ENCODE measurements at places on chromosomes 12 and 14. TPM values are rescaled to one million over a fixed set of nuclear protein-coding genes. Genes with fewer than 3 reads are reported as not detected.

DNA sequence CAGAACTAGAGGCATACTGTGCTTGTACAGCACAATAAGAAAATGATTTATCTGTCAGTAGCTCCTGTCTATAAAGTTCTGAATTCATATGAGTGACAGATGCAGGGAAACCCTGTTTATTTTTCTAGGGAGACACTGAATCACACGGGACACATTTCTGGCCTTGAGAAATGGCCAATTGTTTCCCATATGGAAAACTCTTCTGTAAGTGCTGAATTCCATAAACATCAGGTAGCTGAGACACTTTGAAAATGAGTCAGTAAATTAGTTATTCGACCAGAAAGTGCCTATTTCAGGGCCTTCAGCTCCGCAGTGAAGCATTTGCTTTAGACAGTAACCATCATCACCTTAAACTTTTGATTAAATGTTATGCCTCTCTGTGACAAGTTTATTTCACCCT, 184.4 kb downstream of the TMEM132D start:
- no peak for DNase-seq

DNA sequence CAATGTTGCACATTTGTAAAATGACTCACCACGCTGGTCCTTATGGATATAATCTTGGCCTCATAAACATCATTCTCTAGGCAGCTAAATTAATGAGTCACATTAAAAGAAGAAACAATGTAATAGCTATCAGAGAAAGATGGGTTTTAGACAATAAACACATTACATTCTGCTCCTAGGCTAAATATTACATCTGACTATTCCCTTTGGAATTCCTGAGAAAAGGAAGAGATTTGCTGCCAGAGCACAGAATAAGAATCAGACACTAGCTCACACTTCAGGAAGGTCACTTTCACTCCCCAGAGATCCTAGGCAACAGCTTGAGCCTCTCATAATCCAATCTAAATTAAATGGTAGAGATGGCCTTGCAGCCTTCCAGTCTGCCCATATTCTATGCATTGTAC, 218.2 kb downstream of the PTPRO start:
- peak; percentile 41 for DNase-seq

- no peak for DNase-seq
Observed at GRCh38 chr12:29794862-29795261, 11.1 kb upstream of the TMTC1 start.

GRCh38 chr12:84862186-84862585, 50.4 kb downstream of the SLC6A15 start:
- no peak for DNase-seq

GRCh38 chr12:122855071-122855829, 20.0 kb downstream of the HIP1R start:
- DNase-seq: no peak

- DNase-seq: peak; percentile 88
Observed at GRCh38 chr14:71739273-71739990, 192.8 kb upstream of the RGS6 start.

RNASE7 gene
- total RNA-seq: 12.1 TPM

GRCh38 chr12:52311285-52311648, 9.9 kb downstream of the KRT83 start:
- DNase-seq: no peak

DNA sequence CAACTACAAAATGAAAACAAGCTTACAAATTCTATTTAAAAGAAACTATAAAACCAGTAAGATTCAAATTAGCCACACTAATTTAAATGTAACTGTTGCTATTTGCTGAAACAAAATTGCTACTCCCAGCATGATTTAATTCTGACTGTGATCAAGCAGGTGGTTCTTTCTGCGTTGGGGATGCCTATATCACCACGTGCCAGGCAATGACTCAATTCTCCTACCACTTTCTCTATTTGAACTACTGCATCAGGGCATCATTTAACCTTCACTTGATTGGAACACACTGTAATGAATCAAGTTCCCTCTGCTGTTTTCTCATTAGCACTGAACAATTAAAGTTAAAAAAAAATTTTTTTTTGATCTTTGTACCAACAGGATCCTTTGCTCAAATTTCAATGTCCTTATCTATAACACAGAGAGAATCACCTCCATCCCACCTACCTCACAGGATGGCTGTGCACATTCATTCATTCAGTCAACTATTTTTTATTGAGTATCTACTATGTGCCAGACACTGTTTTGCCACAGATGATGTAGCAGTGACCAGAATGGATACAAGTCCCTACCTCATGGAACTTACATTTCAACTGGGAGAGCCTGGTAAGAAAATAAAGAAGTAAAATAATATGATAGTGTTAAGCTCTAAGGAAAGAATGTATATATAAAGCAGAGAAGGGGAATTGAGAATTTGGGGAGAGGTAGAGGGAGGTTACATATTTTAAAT, 8.0 kb upstream of the ACTN1 start:
- peak; percentile 61 for DNase-seq
